ENCODE measurements at places on chromosomes 4 and X.

DNA sequence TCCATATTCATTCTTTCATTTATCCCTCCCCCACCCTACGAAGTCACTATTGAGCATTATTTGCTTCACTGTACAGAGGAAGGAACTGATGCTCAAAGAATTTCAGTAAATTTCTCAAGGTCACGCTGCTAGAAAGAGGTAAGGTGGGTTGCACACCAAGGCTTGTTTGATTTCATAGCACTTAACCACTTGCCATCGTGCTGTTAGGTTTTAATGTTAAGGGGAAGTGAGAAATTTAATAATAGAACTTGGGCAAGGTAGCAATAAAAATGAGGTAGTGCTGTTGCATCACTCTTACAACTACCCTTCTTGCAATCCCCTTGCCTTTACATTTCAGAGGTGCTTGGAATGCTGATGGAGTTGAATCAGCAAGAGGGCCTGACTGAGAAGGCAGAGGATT lies 343.1 kb downstream of the MID1IP1 start:
- DNase-seq, result no peak

DNA sequence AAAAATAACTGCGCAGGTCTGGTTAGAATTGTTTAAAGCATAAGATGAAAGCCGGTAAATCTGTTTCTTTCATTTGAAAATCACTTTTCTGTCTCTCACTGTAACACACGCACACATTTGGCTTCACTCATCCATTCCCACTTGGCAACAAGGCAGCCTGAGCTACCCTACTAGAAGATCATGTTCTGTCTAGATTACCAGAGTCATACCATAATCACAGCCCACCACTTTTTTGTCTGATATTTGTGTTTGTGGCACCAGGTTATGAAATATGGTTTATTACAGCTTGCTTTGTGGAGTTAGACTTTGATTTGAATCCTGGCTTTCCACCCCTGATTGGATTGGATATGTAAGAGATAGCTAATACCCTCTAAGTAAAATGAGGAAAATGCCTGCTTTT lies 2.2 kb downstream of the USO1 start:
- no peak for DNase-seq

GRCh38 chrX:78712336-78712735 lies 35.2 kb upstream of the LPAR4 start:
- no peak for DNase-seq

DNA sequence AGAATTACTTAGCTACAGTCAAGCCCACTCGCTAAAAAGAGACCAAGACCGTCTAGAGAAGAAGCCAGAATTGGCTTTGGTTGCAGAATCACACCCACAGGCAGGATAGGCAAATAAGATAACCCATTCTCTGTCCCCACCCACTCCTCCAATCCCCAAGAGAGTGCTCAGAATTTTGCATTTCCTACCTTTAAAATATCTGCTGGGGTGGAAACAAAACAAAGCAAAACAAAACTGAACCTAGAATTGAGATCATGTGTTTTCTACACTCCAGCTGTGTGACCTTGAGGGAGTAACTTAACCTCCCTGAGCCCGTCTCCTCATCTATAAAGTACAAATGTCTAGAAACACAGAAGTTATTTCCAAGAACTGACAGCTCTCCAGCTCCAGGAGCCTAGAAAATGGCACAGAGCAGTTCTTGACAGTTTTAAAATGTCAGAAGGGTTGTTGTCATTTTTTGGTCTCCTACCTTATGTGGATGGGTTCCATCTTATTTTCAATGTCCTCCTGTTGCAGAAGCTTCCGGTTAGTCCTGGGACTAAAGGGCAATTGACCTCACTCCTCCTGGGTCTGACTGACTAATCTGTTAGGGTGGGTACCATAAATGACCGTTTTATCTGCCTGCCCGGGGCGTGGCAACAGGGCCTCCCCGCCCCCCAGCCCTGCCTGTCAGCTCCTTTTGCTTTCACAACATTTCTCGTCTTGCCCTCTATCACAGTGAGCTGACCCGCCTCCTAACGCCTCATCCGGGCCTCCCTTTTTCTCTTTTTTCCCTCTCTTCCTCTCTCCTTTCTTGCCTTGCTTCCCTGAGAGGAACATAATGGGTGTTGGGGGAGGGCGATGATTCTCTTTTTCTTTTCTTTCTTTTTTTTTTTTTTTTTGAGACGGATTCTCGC lies 114.0 kb downstream of the RBM47 start:
- DNase-seq, result no peak

DNA sequence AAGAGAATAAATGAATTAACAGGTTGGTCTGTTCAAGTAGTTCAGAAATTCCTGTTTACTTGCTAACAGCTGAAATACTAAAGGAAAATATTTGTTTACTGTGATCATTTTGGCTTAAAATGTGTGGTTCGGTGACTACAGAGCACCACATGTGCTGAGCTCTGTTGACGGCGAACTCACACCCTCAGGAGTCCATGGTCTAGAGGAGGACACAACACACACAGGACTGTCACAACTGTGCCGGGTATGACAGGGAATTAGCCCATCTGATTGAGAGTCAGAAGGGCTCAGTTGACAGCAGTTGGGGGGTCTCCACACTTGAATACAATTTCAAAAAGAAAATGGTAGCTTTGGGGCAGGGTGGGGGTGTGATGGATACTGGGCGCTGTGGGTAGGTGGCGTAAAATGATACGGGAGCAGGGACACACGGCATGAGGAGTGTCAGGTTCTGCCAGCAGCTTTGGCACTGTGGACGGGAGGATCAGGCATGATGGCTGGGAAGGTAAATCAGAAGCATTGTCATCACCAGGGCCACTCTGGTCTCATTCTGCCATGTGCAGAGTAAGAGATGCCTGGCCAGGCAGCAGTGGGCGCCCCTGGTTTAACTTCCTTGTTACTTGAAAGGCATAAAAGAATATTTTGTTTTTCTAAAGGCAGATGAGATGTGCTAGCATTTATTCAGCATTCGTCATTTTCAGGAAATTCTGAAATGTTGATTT lies 33.3 kb downstream of the CLDN22 start:
- DNase-seq, result no peak

All from NCI-H524 (cell line).